ENCODE measurements at places on chromosomes 2 and 18.

GRCh38 chr18:63016270-63016669 is 300.9 kb downstream of the PHLPP1 start:
- no peak for DNase-seq

DNA sequence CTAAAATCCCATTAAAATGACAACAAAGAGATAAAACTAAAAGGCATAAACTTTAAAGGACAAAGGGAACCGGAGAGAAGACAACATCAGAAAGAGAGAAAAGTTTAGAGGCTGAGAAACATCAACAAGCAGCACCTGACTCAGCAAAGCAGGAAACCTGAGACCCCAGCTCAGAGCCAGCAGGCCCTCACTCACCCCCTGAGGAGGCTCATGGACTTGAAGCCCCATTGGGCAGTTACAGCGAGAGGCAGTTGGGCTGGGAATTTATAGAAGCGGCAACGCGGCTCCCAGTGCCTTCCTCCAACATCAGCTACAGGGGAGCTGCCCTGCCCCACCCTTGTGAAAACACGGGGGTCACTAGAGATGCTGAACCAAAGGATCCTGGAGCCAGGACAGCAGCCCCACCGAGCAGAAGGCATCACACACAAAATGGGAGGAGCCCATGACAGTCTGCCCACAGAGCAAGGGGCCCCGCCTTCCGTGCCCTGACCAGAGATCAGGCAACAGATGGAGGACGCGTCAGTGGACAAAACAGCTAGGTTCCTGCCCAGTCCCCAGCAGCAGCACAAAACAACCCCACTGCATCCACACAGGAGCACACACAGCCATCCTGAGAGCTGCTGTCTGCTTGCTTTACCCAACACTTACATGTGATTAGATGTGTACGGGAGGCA is 52.7 kb downstream of the CMPK2 start:
- no peak for DNase-seq

- DNase-seq, result no peak
Observed at GRCh38 chr2:11904941-11905340, 158.5 kb downstream of the LPIN1 start.

- DNase-seq, result no peak
Observed at GRCh38 chr2:133304344-133304743, 263.9 kb downstream of the NCKAP5 start.

- DNase-seq, result no peak
Observed at GRCh38 chr2:125160947-125161346, 1135.9 kb downstream of the CNTNAP5 start.

DNA sequence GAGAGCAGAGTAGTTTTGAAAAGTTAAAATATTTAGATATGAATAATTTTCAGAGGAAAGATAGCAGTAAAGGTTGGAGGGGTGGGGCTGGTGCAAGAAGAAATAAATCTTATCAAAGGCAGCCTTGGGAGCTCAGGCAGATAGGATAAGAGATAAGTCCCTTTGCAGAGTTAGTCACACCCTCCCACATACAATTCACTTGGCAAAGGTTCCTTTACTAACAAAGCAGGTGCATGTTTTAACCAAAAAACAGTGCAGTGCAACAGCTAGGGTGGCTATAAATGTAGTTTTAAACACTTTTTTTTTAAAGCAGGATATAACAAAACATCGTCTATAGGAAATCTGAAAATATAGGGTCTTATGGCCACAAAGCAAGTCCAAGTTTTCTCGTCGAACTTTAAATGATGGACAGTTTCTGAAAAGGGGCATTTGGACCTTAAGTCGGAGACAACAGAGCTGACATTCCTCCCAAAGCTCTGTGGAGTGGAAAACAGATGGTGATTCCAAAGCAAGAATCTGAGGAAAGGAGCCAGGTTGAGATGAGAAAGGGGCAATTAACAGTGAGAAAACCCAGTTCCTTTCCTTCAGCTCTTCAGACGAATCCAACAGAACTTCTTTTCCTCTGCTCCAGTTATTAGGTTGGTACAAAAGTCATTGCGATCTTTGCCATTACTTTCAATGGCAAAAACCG is 53.0 kb downstream of the EPHA4 start:
- no peak for DNase-seq

- DNase-seq, result no peak
Observed at GRCh38 chr2:32355976-32356680, 695 bp upstream of the BIRC6 start.

- DNase-seq, result no peak
Observed at GRCh38 chr2:1088940-1089339, 138.3 kb downstream of the SNTG2 start.

DNA sequence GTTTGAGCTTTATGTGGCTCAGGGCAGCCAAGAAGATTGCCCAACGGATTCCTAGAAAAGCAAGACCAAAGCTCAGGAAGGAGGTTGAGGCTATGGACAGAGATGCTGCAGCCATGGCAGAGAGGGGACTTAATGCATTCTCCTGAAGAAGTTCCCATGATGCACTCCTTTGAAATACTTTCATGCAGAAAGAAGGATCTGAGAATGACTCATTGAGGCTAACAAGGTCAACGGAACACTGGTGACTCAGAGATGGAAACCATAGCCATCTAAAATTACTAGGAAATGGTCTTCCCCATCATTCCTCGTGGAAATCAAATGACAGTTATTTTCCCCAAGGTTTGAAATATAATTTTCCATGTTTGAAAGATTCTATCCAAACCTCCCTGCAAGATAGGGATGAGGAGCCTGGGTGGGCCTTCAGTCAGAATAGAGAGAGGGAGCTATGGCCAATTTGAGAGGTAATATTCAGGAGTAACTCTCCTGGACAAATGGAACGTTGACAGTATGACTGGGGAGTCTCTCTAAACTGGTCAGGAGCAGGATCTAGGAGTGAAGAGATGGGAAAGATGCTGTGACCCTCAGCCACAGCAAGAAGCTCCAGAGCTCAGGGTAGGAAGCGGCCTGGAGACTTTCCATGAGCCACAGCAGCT is 63.0 kb downstream of the REEP1 start:
- no peak for DNase-seq

DNA sequence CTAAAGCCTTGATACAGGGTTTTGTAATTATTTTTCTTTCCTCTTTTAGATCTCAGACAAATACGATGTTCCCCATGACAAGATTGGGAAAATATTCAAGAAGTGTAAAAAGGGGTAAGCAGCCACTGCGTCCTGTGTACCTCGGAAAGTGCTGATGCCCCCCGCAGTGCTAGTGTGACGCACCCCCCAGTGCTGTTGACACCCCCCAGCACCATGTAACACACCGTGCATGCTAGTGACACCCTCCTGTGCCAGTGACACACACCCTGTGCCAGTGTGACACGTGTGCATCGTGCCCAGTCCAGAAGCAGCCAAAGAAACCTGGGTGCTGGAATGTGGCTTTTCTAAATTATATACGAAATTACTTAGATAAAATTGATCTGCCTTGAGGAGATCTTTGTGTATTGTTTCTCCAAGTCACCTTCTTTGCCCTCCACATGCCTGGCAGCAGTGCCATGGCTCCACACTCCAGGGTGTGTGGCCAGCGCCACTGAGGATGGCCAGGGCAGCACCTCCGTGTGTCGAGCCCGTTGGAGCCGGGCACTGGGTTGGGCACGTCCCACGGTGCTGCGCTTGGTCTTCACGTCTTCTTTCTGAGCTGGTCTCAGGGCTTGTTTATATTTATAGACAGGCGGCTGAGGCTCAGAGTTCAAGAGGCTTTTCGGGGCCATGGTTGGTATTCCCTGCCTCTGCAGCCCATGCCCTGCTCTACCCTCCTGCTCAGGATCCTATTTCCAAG is 44.3 kb upstream of the KLF11 start:
- no peak for DNase-seq

GRCh38 chr2:119259296-119259860 is 35.7 kb downstream of the STEAP3 start:
- no peak for DNase-seq
